Suppressor macrophage (primary cell): ENCODE measurements at places on chromosomes 11 and 22.

GRCh38 chr11:113016905-113017304 is 55.7 kb downstream of the NCAM1 start:
- no peak for DNase-seq

DNA sequence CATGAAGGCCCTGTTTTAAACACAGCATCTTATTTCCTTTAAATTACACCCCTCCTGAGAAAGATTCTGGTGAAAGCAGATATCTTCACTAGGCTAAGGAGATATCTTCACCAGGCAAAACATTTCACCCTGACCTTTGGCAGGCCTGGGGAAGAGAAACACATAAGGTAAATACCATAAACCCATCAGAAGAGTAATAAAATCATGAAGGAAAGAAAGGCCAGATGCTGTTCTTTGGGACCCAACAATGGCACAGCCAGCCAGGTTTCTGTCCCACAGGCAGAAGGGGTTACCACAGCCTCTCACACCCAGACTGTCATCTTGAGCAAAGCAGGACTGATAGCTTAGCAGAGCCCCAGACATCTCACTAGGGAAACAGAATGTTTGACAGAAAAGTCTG is 125.4 kb downstream of the CCDC34 start:
- DNase-seq, result no peak

- DNase-seq, result peak; percentile 89
Measured at GRCh38 chr11:61417670-61418069, 12.1 kb downstream of the CPSF7 start.

- DNase-seq, result no peak
Measured at GRCh38 chr11:15258433-15259165, 143.9 kb downstream of the INSC start.

GRCh38 chr11:117303646-117304315 is 12.3 kb downstream of the BACE1 start:
- DNase-seq, result no peak
